ENCODE measurements at places on chromosomes 1 and 21.

GRCh38 chr1:40760984-40761383, 22.6 kb upstream of the KCNQ4 start:
- DNase-seq = no peak

DNA sequence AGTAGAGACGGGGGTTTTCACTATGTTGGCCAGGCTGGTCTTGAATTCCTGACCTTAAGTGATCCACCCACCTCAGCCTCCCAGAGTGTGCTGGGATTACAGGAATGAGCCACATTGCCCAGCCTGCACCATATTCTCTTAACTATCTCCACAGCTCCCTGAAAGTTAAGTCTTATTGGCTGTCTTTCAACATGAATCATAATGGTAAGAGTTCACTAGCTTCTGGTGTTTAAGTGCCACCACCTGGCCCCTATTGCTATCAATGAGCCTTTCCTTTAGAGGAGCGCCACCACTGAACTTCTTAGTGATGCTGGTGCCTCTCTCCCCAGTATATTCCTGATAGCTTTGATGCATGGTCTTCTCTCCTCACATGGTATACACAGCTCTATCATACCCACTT, 15.7 kb downstream of the ZFYVE9 start:
- DNase-seq = no peak

GRCh38 chr1:86926883-86927282, 12.4 kb downstream of the HS2ST1 start:
- no peak for DNase-seq

DNA sequence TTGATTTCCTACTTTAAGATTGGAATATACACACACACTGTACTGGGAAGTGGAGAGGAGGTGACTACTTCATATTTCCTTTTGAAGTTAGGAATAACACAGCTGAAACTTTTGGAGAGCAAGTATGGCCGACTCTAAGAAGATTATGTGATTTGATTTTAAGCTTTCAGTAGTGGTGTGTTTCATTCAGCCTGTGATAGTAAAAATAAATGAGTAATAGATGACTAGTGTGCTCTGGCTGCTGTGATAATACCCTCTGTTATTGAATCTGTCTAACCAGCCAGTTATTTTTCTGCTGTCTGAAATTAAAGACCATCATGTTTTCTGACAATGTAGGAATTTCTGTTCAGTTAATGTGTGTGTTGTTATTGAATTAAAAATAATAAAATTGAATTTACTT, 48.3 kb downstream of the CTTNBP2NL start:
- no peak for DNase-seq

- no peak for DNase-seq
Observed at GRCh38 chr1:168261390-168261789, 19.3 kb upstream of the TBX19 start.

GRCh38 chr1:34639701-34640100, 115.1 kb upstream of the GJB5 start:
- no peak for DNase-seq
